ENCODE measurements at places on chromosomes 12 and 14.

DNA sequence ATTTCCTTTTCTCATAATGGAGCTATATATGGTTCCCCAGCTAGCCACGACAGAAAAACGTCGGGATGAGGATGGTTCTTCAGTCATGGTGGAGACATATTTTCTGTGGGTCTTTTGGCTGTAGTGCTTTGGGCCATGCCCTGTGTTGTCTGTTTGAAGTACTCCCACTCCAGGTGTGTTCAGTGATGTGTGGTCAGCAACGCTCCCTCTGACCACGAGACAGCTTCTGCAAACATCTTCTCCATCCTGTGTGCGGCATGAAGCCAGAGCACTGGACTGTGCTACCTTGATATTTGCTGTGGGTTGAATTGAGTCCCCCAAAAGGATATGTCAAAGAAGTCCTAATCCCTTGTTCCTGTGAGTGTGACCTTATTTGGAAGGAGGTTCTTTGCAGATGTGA lies 931.2 kb downstream of the NRXN3 start:
- DNase-seq, result no peak

GRCh38 chr12:115035535-115036107 lies 351.6 kb upstream of the TBX3 start:
- DNase-seq, result no peak

DNA sequence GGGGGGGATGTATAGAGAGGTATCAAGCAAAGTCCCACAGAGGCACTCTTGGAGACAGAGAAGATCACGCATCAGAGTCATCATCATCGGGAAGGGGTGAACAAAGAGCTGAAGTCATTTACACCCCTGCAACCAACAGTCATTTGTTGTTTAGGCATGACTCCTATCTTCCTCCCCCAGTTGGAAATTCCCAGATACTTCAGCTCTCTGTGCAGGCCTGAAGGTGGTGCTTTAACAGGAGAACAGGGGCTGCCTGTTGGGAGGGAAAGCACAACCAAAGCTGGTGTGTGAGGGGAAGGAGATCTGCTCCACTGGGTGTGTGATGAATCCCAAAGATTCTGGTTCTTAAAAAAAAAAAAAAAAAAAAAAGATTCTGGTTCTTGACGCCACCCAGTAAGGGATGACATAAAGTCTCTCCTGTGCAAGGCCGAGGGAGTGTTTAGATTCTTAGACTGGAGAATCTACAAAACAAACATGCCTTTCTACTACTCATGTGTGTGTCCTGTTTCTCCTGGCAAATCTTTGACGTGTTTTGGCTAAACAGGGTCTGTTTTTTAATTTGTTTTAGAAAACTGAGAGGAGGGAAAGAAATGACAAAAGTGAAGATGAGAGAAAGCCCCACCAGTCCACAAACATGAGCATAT lies 121.0 kb upstream of the ARHGAP5 start:
- DNase-seq, result no peak

DNA sequence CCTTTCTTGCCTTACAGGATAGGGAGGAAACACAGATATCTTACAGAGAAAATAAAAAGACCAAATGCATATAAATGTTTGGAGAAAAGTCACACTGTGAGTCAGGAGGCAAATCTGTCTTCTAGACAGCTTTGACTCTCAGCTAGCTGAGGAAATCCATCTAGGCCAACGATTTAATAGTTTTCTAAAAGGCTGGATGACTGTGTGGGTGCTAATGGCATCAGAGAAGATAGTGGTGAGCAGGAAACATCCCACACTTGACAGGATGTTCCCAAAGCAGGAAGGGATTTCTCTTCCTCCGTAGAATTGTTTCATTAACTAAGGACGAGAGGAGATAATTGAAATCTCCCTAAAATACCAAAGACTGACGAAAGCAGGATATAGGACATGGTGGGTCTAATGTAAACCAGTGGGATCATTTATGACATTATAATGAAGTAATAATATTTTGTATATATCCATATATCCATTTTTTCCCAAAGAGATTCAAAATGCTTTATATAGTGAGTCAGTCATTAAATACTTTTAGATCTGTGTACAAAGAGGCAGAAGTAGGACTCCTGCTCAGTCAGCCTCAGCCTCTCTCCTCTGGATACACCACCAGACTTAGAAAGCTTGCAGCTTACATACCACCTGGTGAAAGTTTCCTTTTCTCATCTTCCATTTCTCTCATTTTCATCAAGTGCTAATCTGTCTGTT lies 44.3 kb upstream of the PSMA6 start:
- no peak for DNase-seq

DNA sequence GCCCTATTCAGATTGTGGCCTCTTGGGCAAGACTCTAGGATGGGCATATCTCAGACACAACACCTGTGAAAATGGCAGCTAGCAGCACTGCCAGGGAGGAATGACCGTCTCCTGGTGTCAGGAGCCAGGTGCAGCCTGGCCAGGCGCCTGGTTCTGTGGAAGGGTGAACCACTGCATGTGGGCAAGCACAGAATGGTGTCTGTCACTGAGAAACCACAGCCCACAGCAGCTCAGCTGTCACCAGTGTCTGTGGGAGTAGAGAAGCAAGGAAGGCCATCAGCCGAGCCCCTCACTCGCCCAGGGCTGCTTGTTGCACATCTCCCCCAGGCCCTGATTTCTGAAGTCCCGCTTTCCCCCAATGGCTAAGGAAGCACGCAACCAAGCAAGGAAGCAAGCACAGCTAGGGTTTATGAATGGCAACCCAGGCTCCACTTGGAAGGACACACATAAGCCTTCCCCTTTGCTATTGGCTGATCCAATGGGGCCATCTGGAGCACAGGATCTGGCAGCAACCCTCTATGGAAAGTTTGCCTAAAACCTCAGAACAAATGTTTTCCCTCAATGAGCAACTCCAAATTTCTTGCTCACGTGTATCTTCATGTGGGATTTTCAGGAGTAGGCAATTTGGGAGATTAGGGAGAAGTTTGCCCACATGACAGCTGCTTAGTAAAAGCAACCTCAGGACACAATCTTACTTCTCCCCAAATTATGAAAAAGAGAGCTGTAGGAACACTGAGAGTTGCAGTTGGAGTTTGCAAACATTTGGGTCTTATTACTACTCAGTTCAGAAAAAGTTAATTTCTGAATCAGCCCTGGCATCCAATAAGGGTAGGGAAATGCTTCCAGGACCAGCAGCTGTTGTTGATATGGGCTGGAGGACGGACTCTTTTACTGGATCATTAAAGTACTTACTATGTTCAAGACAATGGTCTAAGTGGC lies 44.7 kb downstream of the GPHB5 start:
- no peak for DNase-seq

DNA sequence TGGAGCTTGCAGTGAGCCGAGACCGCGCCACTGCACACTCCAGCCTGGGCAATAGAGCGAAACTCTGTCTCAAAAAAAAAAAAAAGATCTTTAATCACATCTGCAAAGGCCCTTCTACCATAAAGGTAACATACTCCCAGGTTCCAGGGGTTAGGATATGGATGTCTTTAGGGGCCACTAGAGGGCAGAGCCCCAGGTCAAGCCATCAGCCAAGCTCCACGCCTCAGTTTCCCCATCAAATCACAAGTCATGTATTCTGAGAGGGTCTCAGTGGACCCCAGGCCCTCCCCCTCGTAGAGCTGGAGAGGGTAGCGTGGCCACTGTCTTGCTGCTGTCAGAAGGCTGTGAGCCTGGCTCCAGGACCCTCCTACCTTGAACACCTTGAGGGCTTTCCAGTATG lies 18.8 kb downstream of the SLC8B1 start:
- no peak for DNase-seq

- no peak for DNase-seq
Observed at GRCh38 chr14:92693998-92694795, 54.2 kb downstream of the LGMN start.

- no peak for DNase-seq
Observed at GRCh38 chr12:22626406-22626805, 1.4 kb downstream of the ETNK1 start.

DNA sequence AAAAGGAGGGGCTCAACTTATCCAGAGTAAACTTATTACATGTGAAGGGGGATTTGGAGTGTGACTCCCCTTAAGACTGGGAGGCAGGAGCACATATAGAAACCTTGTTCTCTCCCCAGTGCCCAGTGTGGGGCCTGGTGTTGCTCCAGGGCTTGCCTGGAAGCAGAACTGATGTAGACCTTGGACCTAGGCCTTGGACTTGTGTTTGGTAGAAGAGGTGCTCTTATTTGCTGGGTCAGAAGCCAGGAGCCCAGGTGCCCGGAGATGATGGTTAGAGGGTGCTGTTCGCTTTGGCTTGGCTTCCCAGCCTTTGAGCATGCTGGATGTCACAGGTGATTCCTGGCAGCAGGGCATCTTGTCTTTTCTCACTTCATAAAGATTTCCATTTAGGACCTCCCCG lies 110.4 kb downstream of the SMOC1 start:
- DNase-seq, result no peak

- no peak for DNase-seq
Observed at GRCh38 chr14:35252451-35252868, 39.7 kb upstream of the PSMA6 start.

GRCh38 chr14:76045773-76046172 lies 60.2 kb downstream of the IFT43 start:
- no peak for DNase-seq

- DNase-seq, result no peak
Observed at GRCh38 chr14:54867011-54867410, 35.6 kb downstream of the GCH1 start.

DNA sequence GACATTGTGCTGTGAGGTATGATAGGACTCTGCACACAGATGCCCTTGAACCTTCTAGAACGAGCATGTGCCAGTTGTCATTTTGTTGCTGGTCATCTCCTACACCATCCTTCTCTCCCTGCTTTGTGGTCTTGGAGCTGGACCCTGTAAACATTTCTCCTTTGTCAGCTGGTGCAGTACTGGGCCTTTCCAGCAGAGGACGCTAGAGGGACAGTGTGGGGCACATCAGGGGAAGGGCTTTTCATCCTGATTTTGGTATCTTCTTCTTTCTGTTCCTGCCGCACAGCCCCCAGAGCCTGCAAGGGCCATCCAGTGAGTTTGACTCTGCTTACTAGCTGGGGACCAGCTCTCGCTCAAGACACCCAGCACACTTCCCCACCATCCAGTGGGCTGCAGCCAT lies 484.6 kb downstream of the AACS start:
- peak; percentile 5 for DNase-seq

DNA sequence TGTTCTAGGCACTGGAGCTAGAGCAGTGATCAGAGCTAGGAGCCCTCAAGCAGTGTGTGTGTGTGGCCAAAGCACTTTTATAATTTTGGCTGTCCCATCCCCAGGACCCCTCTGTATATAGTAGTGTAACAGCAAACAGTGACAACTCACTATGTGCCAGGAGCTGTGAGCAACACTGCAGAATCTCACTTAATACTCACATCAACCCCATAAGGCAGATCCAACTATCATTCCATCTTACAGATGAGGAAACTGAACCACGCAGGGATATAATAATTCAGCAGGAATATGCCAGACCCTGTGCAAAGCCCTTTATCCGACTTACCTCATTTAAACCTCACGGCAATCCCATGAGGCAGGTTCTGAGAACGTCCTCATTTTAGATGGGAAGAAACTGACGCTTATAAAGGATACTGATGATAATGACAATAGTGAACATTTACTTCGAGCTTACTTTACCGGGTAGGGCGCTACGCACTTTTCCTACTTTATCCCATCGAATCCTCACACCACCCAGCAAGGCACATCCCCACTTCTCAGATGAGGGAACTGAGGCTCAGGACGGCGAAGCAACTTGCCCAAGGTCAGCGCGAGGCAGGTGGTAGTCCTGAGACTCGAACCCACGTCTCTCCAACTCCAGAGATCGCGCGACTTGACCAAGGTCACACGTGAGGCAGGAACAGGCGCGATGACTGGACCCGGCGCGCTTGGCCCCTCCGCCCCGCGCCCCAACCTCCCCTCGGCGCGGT lies 687 bp downstream of the RAB35 start:
- DNase-seq, result no peak

DNA sequence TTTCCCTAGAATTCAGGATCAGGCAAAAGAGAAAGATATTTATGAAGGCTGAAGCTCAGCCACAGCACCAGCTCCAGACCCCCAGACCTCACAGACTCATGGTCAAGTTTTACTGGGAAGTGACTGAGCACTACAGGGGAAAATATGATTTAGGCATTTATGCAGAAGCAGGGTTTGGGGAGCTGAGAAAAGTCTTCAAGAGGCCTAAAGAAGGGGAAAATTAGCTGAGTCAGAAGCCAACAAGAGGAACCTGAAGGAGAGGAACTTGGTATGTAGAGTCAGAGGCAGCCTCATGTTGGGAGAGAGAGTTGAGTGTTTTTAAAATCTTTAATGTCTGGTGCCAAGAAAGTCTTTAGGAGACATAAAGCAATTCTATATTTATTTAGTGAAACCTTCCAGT lies 63.0 kb downstream of the FOS start:
- peak; percentile 78 for DNase-seq

- DNase-seq, result peak; percentile 79
Observed at GRCh38 chr14:103118663-103119404, 4.4 kb upstream of the TNFAIP2 start.

GRCh38 chr12:50505675-50506530 lies 1.1 kb downstream of the DIP2B start:
- DNase-seq, result peak; percentile 14

DNA sequence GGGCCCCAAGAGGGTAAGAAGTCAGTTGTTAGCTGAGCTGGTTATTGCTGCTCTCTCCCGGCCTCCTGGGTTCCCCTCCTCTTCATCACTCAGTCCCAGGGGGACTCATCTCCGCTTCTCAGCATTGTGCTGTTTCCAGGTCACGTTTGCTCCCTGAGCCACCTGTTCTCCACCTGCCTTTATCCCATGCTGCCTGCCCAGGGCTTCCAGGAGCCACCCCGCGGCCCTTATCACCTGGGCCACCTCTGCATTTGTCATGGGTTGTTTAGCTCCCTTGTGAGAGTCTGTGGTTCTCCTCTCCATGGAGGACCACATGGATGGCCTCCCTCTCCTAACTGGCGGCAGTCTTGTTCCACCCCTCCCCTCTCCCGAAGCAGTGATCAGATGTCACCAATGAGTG lies 36.0 kb downstream of the SYNDIG1L start:
- DNase-seq, result no peak

DNA sequence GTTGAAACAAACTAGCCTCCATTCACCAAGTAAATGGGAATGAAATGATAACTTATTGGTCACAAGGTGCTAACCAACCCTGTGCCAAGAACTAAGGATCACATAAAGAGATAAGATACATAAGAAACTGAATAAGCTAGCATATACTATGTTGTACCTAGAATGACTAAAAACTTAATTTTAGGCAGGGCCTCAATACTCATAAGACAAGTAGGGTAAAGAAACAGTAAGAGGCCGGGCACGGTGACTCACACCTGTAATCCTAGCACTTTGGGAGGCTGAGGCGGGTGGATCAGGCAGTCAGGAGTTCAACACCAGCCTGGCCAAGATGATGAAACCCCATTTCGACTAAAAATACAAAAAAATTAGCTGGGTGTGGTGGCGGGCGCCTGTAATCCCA lies 17.7 kb downstream of the GDF11 start:
- no peak for DNase-seq

- DNase-seq, result no peak
Observed at GRCh38 chr12:107600581-107601144, 84.9 kb upstream of the PWP1 start.

GRCh38 chr14:94464290-94464689 lies 11.7 kb upstream of the SERPINA11 start:
- no peak for DNase-seq

- no peak for DNase-seq
Observed at GRCh38 chr12:104788840-104789271, 169.2 kb downstream of the SLC41A2 start.

All from GDM1 (cell line).